ENCODE measurements at places on chromosomes 2 and 18. TPM values are rescaled to one million over a fixed set of nuclear protein-coding genes. Genes with fewer than 3 reads are reported as not detected.

GRCh38 chr18:10088734-10089133 lies 174.9 kb downstream of the VAPA start:
- DNase-seq = no peak

DCDC2C gene
- not detected for polyA plus RNA-seq

GRCh38 chr2:190717764-190718651 lies 69.1 kb downstream of the NAB1 start:
- DNase-seq = no peak

DNA sequence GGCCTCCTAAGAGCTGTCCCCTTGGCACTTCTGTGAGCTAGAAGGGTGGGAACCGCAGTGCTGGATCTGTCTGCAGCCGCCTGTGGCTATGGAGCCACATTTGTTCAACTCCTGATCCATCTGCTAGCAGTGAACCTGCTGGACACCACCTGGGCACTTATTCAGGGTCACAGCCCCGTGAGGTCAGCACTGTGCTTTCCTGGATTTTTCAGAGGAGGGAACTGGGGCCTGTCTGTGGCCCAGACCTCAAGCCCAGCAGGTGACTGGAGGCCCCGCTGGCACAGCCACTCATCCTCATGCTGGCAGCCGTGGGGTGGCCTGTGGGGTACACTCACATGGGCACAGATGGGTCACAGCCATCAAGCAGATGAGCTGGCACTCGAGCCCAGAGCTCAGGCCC lies 155.3 kb downstream of the TFCP2L1 start:
- no peak for DNase-seq

DNA sequence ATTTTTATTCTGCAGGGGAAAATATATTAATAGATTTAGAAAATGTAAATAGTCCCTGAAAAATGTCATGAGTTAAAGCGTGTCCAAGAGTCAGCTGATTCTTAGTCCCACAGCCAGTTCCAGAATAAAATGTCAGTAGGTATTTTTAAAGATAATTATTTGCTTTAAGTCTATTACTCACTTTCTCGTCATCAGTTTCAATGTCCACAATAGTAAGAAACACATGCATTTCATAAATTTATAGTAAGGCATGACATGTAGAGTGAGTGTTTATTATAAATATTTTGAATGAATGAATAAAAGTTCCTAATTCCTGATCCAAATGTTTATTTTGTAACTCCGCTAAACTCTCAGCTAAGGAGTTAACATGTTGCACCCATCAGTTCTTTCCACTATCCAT lies 1044.0 kb upstream of the PIK3C3 start:
- no peak for DNase-seq

DNA sequence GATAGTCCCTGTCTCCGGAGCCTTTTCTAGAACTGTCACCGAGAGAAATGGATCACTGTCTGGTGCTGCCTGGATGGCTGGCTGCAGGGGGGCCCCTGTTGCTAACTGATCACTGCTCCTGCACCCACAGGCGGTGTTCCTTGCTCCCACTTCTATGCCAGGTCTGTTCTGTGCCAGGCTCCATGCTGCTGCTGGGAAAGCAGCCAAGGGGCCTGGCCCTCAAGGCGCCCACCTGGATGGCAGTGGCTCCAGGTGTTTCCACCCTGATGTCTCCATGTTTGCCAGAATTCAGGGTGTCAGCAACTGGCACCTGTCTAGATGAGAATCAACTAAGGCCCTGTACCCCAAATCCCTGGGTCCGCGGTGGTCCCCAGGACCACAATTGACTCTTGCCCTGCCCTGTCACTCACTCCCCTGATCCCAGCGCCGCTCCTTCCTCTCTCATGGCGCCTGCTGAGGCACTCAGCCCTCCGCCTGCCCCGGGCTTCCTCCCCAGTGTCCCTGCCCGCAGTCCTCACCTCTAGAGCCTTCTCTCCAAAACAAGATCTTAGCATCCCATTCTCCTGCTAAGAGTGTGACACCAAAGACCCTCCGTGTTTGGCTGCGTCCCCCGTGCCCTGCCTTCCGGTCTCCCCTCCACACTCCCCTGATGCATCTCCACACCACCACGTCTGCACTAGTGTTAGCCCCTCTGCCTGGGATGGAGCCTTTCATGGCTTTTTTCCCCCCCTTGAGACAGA lies 72.5 kb upstream of the OTOF start:
- no peak for DNase-seq

CFAP53 gene
- 0.17 TPM for polyA plus RNA-seq

GRCh38 chr2:235511187-235511661 lies 17.4 kb downstream of the AGAP1 start:
- DNase-seq = no peak

GRCh38 chr2:145273840-145274239 lies 753.9 kb upstream of the ZEB2 start:
- no peak for DNase-seq

DNA sequence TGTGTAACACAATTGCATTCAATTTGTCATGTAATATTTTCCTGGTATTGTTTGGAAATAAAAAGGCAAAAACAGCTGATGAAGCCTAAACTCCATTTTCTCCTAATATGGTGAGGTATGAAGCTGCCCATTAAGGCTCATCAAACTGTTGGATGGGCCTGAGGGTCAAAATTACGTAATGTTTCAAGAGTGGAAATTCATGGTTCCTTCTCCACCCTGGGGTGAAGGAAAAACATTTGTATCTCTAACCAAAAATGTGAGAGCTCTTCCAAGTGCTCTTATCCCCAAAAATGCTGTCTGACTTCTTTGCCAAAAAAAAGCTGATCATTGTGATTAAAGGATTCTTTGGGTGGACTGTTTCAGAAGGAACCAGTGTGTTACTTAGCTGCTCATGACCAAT lies 91.8 kb downstream of the ARHGAP28 start:
- DNase-seq = peak; percentile 25

DNA sequence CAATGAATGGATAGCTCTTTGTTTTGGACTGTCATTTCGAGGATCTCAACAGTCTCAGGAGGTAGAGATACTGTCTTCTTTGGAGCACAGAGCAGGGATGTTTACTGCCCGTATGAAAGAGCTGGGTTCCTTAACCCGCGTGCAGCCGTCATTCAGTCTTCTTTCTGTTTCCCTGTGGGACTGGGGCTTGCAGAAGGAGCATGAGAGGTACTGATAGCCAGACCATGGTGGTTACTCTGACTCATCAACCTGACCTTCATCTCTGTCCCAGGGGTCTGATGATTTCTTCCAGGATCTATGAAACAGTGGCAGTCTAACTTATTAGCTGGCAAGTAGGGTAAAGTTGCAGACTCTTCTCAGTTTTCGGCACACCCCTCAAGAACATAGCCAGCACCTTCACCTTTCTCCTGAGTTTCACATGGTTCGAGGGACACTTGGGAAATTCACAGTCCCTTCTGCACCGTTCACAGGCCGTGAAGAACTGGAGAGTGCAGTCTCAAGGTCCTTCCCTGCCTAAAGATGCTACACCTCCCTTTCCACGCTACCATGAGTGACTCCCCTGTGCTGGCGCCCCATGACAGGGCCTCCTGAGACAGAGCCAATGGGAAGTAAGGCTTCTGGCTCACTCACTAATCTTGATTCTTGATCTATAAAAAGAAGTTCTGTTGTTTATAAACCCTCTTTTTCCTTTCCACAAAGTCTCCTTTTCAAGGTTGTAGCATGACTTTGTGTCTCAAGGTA lies 226.2 kb downstream of the MC4R start:
- DNase-seq = no peak

- DNase-seq = no peak
Measured at GRCh38 chr2:115165529-115166109, 723.2 kb downstream of the DPP10 start.

- no peak for DNase-seq
Measured at GRCh38 chr18:48308027-48308635, 101.1 kb downstream of the ZBTB7C start.

- DNase-seq = no peak
Measured at GRCh38 chr2:8355102-8355859, 326.6 kb upstream of the ID2 start.

- peak; percentile 83 for DNase-seq
Measured at GRCh38 chr2:151771599-151772358, 37.5 kb upstream of the NEB start.

DNA sequence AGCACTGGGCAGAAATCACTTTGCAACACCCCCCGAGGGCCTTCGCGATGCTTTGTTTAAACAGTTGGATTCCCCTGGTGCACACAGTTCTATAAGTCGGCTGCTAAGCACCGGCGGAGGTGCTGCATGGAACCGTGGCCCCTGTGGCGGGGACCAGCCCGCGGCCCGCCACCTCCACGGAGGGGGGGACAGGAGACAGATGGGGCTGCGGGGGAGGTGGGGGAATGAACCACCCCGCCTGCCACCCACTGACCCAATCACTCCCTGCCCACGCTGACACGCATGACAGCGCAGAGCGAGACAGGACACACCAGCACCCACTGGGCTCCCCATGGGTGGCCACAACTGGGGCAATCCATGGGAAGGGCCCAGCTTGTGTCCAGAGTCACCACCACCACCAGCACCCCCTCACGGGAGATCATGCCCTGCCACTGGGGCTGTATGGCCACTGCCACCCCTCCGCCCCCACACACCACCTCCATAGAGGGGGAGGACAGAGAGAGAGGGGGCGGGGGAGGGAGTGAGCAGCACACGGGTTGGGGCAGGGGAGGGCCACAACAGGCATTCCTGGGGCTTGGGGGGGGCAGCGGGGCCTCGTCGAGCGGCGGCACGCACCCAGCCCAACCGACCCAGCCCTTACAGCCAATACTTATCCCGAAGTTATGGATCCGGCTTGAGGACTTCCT lies 118.3 kb upstream of the ANKRD30BL start:
- DNase-seq = no peak

TMEM127 gene
- polyA plus RNA-seq = 115 TPM

Data from BJ (cell line).